GM19239 (cell line): ENCODE measurements at places on chromosomes 2 and 18.

DNA sequence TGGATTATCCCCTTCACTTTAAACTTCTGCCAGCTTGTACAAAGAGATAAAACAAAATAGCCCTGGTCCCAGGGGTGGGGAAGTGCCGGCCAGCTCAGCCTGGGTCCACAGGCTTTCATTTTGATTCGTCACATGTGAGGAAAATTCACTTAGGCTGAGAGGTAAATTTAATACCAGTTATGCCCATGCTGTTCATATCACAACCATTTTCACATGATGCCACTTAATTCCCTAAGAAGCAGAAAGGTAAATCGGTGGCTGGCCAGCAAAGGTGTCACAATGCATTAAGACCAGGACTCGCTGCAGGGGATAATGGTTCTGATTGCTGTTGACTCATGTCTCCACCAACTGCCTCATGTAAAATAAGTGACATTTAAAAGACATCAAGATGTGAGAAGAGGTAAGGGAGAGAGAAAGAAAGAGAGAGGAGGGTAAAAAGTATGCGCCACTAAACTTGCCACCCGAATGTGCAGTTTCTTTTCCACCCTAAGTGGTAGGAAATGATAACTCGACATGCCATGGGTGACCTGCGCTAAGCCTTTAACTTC lies 261.0 kb upstream of the SIX3 start:
- no peak for DNase-seq

DNA sequence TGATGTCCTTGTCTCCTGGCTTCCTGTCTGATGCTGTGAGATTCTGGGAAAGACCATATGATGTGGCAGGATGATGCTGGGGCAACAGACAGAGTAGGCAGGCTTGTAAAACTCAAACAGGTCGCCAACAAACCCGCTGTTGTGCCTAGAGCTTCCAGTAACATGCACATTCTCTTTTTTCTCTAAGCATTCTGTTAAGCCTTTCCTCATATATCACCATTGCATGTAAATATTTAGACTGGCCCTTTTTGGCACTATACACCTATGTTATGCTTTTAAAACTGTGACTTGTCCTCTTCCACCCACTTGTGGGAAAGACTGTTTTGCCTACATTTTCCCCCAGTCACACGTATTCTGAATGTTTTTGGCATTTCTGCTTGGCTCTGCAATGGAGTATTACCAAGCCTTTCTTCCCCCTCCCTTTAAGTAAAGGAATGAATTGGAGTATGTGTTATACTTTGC lies 250.4 kb upstream of the TANK start:
- no peak for DNase-seq

GRCh38 chr2:174341293-174341994 lies 6.7 kb downstream of the SP9 start:
- DNase-seq = no peak

- no peak for DNase-seq
Observed at GRCh38 chr18:14089191-14089590, 43.0 kb downstream of the ZNF519 start.

DNA sequence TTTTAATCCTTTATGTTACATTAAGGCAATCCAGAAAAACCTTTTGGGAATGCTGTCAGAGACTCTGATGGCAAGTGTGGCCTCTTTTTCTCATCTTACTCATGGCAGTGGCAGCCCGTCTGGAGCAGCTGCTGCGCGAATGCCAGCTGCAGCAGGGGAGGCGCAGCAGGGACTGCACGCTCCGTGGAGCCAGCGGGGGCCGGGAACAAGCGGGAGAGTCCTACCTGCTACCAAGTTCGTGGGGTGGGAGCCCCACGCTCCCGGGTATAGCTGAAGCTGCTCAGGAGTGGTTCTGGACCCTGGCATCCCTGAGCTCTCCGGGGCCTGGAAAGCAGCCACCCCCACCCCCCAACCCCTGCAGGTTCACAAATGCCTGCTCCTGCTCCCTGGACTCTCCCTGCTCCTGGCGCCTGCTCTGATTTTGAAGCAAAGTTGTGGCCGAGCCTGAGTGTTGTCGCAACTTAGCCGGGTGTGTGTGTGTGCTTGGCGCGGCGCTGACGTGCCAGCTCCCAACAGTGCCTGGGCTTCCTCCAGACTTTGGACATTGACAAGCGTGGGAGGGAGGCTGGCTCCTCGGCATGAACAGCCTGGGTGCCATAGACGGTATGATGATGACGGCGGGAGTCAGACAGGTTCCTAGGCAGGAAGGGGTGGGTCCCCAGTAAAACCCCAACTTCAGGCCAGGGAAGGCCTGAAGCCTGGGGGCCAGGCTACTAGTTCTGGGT lies 21.7 kb downstream of the TMX3 start:
- DNase-seq = no peak

DNA sequence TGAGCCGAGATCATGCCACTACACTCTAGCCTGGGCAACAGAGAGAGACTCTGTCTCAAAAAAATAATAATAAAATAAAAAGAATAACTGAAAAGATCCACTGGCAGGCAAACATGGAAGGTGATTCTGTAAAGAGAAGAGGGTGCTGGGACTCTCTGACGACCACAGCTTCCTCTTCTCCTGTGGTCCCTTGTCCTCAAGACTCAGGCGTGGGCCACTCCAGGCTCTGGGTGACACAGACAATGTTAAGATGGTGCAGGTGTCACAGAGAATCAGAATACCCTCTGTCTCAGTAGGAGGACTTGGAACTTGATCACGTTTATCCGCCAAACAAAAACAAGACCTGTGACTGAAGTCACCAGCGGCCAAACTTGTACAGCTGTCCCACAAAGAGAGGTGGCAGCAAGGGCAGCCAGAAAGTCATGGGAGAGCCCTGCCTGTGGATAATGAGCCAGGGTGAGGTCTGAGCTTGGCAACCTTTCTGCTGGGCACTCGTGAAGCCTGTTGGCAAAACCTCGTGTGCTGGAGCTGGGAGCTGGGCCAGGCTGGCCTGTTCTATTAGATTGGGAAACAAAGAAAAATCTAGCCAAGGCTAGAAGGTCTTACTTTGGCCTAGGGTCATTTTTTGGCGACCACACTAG lies 76.4 kb upstream of the ITGA6 start:
- DNase-seq = no peak

DNA sequence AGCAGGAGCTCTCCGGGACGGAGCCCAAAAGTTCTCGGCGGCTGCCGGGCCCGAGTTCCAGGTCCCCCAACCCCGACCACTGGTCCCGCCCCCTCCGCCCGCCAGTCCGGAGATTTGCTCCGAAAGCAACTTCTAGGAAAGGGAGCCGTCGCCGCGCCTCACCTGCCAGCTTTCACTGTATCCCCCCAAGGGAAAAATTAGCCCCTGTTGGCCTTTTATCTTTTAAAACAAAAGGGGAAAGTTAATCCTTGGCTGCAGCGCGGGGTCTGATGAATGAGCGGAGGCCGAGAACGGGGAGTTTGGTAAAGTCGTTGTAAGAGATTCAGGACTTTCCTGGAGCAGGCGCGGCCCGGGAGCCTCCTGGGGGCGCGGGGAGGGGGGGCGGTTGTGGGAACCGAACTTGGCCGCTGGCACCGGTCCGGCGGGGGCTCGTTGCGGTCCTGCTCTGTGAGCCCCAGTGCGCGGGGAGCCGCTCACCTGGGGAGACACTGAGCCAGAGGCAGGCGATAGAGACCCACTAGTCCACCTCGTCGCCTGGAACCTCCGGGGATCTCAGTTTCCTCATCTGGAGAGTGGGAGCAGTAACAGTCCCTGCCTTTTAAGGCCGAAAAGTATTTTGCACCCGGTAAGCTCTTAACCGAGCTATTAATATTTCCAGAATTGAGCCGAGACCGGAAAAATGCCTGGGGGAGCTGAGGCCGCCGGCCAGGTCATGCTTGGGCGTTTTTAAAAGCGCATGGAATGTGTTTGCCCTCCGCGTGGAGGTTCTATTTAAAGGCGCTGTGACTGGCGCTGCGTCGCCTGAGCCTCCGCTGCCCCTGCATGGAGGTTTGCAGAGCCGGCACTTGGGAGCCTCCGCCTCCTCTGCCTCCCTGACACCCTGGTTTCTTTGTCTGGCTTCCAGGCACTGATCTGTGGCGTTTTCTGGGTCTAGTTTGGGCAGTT lies 1.1 kb downstream of the EFHD1 start:
- DNase-seq = no peak

DNA sequence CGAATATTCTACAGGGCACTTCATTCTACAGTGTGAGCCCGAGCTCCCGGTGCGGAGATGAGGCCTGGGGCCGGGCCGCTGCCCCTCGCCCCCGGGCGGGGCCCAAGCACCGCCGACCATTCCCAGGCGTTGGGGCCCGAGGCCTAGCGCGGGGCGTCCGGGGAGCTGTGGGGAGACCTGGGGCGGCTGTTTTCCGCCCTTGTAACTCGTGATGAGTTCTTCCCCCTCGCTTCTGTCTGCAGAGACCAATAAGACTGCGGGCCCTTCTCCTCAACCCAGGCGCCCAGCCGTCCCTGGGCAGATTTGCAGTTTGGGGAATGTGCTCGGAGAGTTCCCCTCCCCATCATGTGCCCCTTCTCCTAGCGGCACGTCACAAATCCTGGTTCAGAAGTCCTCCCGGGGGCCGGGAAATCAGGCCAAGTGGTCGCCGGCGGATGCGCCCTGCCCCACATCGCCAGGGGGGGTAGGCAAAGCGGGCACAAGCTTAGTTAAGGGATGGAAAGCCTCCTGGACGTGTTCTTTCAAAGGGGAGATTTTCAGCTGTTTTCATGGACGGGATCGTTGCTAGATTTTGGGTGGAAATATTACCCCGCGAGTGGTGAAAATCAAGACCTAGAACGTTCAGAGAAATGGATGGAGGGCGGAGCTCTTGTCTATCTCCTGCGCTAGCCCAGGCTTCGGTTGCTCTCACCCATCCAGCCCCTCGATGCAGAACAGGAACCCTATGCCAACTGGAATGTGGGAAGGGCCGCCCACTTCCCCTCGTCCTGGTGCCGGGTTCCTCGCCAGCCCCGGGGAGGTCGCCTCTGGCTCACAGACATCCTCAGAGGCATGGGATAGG lies 18.8 kb upstream of the HAAO start:
- DNase-seq = no peak

- DNase-seq = no peak
Observed at GRCh38 chr2:38723173-38723572, 28.0 kb downstream of the SRSF7 start.

- DNase-seq = no peak
Observed at GRCh38 chr18:48003426-48004349, 73.2 kb upstream of the SMAD2 start.

DNA sequence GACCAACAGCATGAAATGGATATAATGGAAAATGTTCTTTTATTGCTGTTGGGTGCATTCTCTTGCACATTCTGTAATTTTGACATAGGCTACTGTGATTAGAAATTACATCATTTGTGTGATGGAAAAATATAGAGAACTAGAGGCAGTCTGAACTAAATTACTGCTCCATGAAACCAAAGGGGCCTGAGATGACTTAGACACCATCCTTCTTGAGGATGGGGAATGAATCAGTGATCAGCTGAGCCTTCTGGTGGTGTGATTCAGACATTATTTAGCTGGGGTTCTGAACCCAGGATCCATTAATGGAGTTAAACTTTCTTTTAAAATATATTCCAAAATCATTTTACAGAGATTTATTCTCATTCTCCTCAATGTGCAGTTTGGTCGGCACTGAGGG lies 135.8 kb downstream of the LDLRAD4 start:
- DNase-seq = no peak

- no peak for DNase-seq
Observed at GRCh38 chr2:9106338-9107167, 100.1 kb upstream of the ASAP2 start.

- no peak for DNase-seq
Observed at GRCh38 chr2:111041398-111042202, 79.1 kb upstream of the BCL2L11 start.

GRCh38 chr2:28684142-28684858 lies 67.3 kb upstream of the PPP1CB start:
- no peak for DNase-seq

- peak; percentile 51 for DNase-seq
Observed at GRCh38 chr2:230160112-230160660, 59.6 kb downstream of the SP110 start.

GRCh38 chr2:197086500-197086899 lies 160.0 kb upstream of the PGAP1 start:
- no peak for DNase-seq

DNA sequence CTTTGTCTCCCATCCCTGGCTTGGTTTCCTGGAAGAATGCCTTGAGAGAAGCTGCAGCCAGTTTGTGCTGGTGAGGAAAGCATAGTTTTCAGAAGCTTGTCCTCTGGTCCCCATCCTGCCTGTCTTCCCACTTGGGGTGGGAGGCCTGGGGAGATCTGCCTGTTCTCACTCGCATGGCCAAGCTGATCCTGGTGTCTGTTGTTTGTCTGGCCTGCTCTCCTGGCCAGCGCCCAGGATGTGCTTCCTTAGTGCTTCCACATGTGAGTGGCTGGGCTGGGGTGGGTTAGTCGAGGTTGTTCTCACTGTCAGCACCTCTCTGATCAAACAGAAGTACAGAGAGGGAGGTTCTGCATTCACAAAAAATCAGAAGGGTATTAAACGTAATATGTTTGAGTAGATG lies 49.5 kb downstream of the PTPRM start:
- no peak for DNase-seq

- DNase-seq = no peak
Observed at GRCh38 chr2:151765760-151766410, 31.6 kb upstream of the NEB start.

DNA sequence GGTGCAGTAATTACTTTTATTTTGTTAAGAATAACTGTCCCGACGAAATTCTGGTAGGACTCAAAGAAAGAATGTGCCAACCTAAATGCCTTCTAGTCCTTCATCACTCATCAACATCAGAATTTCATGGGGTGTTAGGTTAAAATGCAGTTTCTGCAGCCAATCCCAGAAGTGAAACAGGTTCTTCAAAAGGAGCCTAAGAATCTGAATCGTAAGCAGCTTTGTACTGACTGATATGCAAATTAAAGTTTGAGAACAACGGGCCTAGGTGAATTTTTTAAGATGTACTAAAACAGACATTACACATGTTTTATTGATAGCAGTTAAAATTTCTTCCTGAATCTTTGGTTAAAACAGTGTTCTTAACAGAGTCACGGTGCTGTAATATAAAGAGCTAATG lies 140.3 kb upstream of the ZC3H15 start:
- DNase-seq = no peak

- no peak for DNase-seq
Observed at GRCh38 chr2:3598197-3598910, 3.4 kb downstream of the COLEC11 start.

- DNase-seq = no peak
Observed at GRCh38 chr2:168480356-168480755, 24.3 kb downstream of the CERS6 start.

- DNase-seq = no peak
Observed at GRCh38 chr2:236661061-236661761, 91.6 kb downstream of the ACKR3 start.

GRCh38 chr2:160486341-160486740 lies 7.3 kb downstream of the RBMS1 start:
- no peak for DNase-seq

- DNase-seq = no peak
Observed at GRCh38 chr2:128591022-128591860, 272.6 kb upstream of the HS6ST1 start.

- DNase-seq = no peak
Observed at GRCh38 chr2:215362562-215362904, 50.7 kb downstream of the ATIC start.

GRCh38 chr2:208595386-208596275 lies 189.0 kb downstream of the PTH2R start:
- no peak for DNase-seq

- no peak for DNase-seq
Observed at GRCh38 chr2:8230466-8230865, 451.4 kb upstream of the ID2 start.

- no peak for DNase-seq
Observed at GRCh38 chr18:30545393-30545792, 497.1 kb downstream of the DSC3 start.
